Activated naive CD8-positive, alpha-beta T cell treated with anti-CD3 and anti-CD28 coated beads, Interleukin-2, amount 50 U/mL, for 16 hours (primary cell): ENCODE measurements at places on chromosomes 3 and 15.

DNA sequence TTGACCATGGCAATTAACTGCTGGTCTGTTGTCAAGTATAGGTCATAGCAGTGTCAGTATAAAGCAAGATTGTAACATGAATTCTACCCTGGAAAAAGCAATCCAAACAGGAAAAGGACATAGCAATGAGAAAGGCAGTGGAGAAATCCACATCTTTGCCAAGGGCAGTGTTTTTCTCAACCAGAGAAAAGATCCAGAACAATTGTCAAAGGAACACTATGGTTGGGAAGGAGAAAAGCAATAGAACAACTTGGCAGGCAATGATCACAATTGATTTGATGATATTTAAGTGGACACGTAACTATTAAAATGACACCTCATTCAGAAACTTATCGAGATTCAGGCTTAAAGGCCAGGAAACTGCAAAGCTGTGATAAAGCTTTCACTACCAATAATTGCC is 271.1 kb downstream of the DIPK2A start:
- no peak for DNase-seq

DNA sequence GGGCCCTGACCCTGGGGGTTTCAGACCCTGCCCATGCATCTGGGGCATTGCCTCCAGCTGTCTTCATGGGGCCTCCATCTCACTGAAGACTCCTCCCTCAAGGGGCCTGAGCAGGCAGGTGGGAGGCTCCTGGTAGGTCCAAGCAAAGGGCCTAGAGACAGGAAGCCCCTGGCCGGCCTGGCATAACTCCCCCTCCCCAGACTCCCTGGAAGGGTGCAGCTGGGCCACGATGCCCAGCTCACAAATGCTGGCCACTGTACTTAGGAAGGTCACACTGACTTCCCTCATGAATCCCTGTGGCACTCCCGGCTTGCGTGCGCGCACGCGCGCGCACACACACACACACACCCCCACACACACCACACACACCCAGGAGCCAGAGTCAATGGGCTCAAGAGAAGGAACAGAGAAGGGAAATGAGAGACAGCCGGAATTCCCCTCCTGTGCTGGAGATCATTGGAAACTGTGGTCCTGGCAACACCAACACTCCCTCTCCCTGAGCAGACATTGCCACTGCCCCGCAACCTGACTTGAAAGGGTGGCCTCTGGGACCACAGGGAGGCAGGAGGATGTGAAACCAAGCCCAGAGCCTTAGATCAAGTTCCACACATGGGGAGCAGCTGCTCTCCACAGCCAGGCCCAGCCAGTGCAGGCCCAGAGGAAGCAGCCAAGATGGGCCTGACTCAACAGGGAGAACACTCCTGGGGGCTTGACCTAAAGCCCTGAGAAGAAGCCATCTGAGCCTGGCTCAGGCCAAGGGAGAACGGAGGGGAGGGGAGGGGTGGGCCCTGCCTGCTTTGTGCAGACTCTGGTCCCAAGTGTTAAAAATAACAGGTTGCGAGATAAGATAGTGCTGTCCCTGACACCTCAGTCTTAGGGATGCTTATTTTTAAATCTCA is 69.7 kb downstream of the SCN5A start:
- no peak for DNase-seq

DNA sequence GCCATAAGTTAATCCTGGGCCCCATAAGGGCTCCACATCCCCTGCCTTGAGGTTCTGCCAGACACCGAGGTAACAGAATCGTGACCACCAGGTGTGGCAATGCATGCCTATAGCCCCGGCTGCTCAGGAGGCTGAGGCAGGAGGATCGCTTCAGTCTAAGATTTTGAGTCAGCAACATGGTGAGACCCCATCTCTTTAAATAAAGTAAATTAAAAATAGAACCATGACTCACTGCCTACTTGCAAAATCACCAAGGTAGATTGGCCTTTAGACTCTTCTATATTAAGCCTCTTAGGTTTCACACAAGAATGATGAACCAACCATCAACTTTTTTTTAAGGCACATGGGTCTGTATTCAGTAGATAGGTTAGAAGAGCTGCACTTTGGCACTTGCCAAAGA is 9.7 kb downstream of the WDR5B start:
- DNase-seq = no peak

- DNase-seq = no peak
Observed at GRCh38 chr3:165193366-165194254, 2.6 kb downstream of the SLITRK3 start.

- DNase-seq = no peak
Observed at GRCh38 chr15:51750792-51751696, at the start of gene TMOD2. Gene TMOD2 (plus strand): TSS chr15:51751597. CDS start chr15:51766442, 14,845 bp downstream.

- DNase-seq = no peak
Observed at GRCh38 chr15:32671339-32672325, 30.1 kb downstream of the SCG5 start.

DNA sequence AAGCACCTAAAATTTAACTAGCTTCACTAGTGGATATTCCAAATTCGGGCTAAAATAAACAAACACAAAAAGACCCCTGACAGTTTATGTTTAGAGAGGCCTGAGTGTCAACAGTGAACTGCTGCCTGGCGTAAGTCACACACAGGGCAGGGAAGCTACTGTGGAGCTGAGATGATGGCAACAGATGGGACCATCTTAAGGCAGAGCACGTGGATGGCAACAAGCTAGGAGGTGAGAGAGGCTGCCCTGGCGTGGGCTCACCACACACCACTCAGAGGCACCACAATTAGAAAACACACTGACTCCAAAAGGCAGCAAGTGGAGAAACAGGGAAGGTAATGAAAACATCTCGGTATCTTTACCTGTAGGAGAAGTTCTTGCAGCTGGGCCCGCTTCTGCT is 93.3 kb downstream of the ATP1B3 start:
- no peak for DNase-seq

DNA sequence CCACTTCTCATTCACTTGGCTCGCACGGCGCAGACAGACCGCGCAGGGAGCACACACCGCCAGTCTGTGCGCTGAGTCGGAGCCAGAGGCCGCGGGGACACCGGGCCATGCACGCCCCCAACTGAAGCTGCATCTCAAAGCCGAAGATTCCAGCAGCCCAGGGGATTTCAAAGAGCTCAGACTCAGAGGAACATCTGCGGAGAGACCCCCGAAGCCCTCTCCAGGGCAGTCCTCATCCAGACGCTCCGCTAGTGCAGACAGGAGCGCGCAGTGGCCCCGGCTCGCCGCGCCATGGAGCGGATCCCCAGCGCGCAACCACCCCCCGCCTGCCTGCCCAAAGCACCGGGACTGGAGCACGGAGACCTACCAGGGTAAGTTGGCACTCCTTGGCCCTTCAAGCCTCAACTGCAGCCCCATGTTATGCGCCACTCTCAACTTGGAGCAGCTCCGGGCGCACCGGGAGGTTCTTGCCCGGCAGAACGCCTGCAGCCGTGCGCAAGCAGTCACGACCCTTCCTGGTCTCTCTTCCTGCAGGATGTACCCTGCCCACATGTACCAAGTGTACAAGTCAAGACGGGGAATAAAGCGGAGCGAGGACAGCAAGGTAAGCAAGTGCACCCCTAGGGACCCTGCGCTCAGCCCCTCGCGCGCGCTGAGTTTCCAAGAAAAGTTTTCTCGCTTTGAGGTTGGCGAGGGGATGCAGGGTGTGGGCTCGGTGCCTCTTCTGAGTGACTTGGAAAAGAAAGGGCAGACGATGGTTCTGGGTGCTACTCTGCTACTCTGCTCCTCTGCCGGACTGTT is at the start of gene BHLHE40:
BHLHE40 (plus strand) TSS at position 10 of the 801 bp plus-strand sequence; CDS start at position 292, 282 bp downstream.
- no peak for DNase-seq

GRCh38 chr15:92571824-92572223 is 83.8 kb downstream of the FAM174B start:
- no peak for DNase-seq

DNA sequence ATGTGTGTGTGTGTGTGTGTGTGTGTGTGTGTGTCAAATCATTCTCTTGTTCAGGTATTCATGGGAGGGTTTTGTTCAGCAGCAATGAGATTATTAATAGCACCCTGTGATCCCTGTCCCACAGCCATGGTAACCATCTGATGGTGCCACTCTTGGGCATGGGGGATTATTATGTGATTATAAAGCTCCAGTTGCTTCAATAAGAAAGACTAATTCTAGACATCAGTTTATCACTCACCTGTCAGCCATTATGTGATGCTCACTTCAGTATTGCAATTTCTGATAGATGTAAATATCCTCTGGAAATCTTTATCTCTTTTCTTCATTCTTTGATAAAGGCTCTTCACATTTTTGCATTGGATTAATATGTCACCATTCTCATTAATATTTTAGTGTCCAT is 145.9 kb upstream of the POU1F1 start:
- DNase-seq = no peak

DNA sequence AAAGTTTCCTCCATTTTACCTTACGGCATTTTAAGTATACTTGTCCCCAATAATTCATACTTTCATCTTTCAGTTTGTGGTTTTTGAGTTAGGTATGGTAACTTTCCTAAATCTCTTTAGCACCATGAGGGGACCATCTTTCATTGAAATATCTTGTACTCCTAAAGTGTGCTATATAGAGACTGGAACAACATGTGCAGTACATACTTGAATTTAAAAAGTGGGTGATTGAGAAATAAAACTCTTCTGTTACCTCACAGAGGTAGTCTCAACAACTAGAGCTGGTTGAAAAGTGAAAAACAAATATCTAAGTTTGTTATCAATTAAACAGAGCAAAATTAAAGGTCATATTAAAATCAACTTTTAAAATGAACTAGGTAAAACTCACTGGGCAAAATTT is 423.1 kb downstream of the ROBO2 start:
- no peak for DNase-seq

DNA sequence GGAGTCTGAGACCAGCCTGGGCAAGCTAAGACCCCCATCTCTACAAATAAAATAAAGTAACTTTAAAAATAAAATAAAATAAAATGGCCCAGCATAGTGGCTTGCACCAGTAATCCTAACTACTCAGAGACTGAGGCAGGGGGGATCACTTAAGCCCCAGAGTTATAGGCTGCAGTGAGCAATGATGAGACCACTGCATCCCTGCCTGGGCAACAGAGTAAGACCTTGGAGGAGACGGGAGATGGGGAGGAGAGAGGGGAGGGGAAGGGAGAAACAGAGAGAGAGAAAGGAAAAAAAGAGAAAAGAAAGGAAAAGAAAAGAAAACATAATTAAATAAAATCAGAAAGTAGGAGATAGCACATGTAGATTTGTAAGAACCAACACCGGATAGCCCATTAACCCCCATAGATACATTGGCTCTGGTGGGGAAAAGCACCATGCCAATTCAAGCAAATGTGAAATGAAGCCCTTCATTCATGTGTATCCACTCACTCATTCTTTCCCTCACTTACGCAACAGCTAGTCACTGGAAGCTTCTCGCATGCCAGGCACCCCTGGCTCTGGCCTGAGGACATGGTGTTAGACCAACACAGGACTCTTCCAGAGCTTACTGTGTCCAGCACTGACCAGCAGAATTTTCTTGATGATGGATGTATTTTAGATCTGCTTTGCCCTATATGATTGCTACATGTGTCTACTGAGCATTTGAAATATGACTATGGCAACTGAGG is 183.2 kb downstream of the MAGI1 start:
- no peak for DNase-seq

DNA sequence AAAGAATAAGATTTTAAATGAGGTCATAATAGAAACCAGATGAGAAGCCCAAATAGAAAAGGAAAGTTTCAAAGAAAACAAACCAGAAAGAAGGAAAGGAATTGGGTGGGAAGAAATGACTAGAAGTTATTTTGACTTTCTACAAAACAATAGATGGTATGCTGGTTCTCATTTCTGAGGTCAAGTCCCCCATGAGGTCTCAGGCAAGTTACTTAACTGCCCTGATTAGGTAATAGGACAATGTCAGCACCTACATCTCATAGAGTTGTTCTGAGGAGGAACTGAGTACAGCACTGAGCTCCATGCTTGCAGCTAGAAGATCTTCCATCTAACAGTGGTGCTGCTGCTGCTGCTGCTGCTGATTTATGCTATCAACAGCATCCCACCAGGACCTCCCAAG is 185.9 kb downstream of the ERC2 start:
- no peak for DNase-seq

DNA sequence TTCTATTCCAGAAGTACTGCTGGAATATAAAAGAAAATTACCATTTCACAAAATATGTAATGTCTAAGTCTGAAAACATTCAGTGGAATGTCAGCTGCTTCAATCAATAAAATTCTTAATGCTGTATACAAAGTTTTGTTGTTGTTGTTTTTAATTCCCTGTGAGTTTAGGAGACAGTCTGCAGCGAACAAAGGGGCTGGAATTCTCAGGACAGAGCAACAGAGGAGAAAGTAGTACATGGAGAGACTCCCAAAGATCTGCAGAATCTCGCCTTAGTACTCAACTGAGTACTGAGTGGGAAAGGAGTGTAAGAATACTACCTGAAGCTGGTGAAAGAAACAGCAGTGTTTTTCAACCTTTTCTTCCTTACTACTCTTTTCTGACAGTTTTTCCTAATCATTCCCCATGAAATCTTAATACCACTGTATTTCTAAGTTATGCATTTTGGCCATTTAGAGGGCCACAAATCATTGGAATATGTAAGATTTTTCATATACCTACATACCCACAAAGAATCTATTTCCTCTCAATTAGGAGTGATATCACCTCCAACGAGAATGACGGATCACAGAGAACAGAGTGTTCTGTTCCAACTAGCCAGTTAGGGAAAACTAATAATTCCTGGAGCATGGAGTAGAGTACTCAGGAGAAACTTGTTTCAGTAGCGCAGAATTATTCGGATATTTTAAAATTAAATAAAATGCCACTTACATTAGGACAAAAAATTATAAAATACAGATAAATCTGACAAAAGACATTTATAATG is 16.0 kb downstream of the ANKRD28 start:
- DNase-seq = no peak

DNA sequence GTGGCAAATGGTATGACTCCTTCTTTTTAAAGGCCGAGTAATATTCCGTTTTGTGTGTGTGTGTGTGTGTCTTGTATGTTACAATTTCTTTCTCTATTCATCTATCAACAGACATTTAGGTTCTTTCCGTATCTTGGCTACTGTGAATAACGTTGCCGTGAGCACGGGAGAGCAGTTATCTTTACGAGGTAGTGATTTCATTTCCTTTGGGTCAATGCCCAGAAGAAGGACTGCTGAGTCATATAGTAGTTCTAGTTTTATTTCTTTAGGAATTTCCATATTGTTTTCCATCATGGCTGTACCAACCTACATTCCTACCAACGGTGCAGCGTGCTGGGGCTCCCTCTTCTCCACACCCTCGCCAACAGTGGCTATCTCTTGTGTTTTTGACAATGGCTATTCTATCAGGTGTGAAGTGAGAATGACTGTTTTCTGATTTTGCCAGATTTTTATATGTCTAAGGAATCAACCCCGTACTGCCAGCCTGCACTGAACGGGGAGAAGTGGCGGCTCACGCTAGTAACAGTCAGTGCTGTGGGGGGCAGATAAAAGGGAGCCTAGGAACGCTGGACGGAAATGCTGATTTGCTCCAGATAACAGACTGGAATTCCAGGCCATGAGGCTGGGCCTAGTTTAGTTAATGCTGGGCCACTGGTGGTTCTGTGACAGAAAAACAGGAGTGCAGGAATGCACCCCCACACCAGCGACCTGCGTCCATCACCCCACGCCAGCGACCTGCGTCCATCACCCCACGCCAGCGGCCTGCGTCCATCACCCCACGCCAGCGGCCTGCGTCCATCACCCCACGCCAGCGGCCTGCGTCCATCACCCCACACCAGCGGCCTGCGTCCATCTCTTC is 168.1 kb downstream of the XXYLT1 start:
- DNase-seq = no peak

- no peak for DNase-seq
Observed at GRCh38 chr3:15636028-15636709, 34.6 kb downstream of the BTD start.

- DNase-seq = no peak
Observed at GRCh38 chr3:185734725-185735096, 90.1 kb downstream of the IGF2BP2 start.
